ENCODE measurements at places on chromosomes 12 and 14.

DNA sequence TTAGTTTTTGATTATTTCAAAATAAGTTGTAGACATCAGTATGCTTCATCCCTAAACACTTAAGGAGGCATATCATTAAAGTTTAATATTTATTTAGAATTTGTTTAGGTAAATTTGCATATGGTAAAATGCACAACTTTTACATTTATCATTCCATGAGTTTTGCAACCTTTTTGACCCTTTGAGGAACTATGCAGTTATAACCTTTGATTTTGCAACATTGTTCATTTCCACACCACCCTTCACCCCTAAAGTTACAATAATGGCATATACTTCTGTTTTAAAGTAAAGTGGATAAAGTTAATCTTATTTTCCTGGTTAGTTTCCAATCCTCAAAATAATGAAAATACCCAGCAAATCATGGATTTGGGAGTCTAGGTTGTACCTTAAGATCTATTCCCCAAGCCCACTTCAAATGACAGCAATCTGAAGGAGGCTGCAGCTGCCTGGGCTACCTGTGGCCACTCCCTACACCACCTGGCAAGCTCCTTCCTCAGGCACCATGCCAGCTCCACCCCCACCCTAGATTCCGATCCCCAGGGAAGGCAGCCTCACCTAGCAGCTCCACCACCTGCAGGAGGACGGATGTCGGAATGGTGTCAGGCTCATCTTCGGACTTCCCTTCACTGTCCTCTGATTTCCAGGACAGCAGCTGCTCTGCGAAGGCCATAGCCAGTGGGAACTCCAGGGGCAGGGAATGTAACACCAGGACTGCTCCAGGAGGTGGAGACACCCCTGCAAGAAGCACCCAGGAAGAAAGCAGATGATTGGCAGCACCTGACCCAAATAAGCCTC lies 65.1 kb downstream of the TRAFD1 start:
- no peak for ATAC-seq

DNA sequence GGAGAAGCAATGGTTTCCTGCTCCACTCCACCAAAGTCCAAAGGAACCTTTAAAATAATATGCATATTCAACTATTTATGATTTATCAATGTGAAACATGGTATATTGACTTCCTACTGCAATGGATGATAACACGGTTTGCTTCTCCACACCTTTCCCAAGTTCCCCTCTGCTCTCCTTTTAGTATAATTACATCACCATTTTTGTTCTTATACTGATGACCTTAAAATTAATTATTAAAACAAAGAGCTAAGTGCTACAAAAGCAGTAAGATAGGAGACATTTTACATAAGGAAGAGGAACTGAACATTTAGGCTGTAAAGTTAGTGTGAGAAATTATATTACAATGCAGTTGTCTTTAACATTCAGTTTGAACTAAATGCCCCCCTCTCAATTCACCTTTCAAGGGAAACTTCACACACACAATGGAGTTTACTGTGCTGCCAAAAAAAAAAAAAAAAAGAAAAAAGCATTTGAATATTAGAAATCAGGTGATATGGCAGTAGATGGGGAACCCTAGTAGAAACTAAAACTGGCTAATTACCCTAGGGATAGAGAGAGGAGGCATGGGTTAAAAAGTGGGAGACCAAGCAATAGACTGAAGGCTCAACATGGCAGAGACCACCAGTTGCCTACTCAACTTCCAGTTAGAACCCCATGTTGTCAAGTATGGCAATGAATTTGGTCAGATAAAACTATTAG lies 37.1 kb upstream of the STK38L start:
- no peak for ATAC-seq

- ATAC-seq, result no peak
Observed at GRCh38 chr12:59357811-59358210, 238.0 kb upstream of the SLC16A7 start.

- peak; percentile 96 for ATAC-seq
Observed at GRCh38 chr12:128178966-128179365, 88.0 kb upstream of the TMEM132C start.

- ATAC-seq, result no peak
Observed at GRCh38 chr14:72636094-72636493, 257.8 kb downstream of the DPF3 start.

DNA sequence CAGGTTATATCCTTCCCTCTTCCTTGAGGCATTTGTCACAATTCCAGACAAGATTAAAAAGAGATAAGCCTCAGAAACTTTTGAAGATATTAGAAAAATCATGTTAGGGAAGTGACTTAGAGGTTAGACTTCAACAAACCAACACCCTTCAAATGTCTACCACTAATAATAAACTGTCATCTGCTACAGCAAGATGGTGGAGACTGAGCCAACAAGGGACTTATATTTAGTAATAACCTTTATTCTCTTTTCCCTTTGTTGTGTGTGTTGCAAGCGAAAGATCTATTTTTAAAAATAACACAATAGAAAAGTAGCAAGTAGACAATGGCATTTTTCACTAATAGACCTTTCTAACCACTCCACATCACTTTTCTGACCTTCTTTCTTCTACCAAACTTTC lies 28.6 kb downstream of the PRICKLE1 start:
- no peak for ATAC-seq

GRCh38 chr14:101364503-101365328 lies 196.6 kb upstream of the DIO3 start:
- ATAC-seq, result no peak

Measured in motor neuron (in vitro differentiated cells).